ENCODE measurements at places on chromosomes 3 and 15. TPM values are rescaled to one million over a fixed set of nuclear protein-coding genes. Genes with fewer than 3 reads are reported as not detected.

GRCh38 chr15:25179673-25180511 lies 225.1 kb downstream of the SNRPN start:
- no peaks in the 10 kb centered on the region for H3K4me1 ChIP-seq
- peak; percentile 26 for DNase-seq
- H3K36me3 ChIP-seq: no peaks in the 10 kb centered on the region
- H3K4me3 ChIP-seq: no peak overlapping the region
- no peak overlapping the region for H3K27ac ChIP-seq

GRCh38 chr3:63532521-63532920 lies 120.0 kb upstream of the SNTN start:
- H3K27me3 ChIP-seq: no peaks in the 10 kb centered on the region
- no peak overlapping the region for H3K4me3 ChIP-seq
- H3K36me3 ChIP-seq: no peaks in the 10 kb centered on the region

DNA sequence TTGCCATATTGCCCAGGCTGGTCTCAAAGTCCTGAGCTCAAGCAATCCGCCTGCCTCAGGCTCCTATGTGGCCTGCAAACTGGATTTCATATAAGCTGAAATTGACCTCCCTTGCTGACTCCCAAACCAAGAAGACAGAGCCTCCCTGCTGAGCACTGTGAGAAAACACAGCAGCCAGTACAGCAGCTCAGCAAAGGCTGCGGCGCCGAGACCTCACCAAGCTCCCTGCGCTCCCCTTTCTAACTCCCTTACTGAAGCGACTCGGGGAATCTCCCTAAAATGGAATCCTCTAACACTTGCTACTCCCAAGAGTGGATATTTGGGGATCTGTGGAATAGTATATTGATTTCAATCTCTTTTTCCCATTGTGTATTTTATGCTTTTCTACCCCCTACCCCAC lies 34.6 kb downstream of the MUC20 start:
- H3K27ac ChIP-seq: no peak overlapping the region
- H3K36me3 ChIP-seq: no peaks in the 10 kb centered on the region
- H3K4me3 ChIP-seq: no peak overlapping the region
- no peaks in the 10 kb centered on the region for H3K4me1 ChIP-seq
- H3K27me3 ChIP-seq: peaks cover 3% of the 10 kb centered on the region
- no peak for DNase-seq

- H3K4me1 ChIP-seq: peaks cover 6% of the 10 kb centered on the region
- no peaks in the 10 kb centered on the region for H3K27me3 ChIP-seq
- peak; percentile 67 for DNase-seq
- H3K4me3 ChIP-seq: peak overlapping the region; percentile 34
- H3K36me3 ChIP-seq: no peaks in the 10 kb centered on the region
- H3K27ac ChIP-seq: no peak overlapping the region
Measured at GRCh38 chr3:183116025-183116614, 16.8 kb upstream of the MCCC1 start.

DNA sequence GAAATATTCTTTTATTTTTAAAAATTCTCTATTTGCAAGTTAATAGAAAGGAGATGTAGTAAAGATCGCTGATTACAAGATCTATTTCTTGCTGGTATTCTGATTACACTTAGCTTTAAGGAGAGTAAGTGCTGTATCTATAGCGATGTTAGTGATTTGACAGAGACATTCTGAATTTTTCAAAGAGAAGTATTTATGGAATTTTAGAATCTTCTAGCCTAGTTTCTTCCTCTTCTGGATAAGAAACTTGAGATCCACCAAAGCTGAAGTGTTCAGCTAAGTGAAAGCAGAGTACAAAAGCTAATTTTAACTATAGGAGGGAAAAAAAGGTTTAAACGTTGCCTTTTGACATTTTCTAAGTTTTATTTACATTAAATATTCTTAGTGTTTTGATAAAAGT lies 72.1 kb upstream of the RARB start:
- no peak overlapping the region for H3K27ac ChIP-seq
- no peaks in the 10 kb centered on the region for H3K4me1 ChIP-seq
- no peaks in the 10 kb centered on the region for H3K27me3 ChIP-seq
- DNase-seq: no peak
- no peaks in the 10 kb centered on the region for H3K36me3 ChIP-seq

DNA sequence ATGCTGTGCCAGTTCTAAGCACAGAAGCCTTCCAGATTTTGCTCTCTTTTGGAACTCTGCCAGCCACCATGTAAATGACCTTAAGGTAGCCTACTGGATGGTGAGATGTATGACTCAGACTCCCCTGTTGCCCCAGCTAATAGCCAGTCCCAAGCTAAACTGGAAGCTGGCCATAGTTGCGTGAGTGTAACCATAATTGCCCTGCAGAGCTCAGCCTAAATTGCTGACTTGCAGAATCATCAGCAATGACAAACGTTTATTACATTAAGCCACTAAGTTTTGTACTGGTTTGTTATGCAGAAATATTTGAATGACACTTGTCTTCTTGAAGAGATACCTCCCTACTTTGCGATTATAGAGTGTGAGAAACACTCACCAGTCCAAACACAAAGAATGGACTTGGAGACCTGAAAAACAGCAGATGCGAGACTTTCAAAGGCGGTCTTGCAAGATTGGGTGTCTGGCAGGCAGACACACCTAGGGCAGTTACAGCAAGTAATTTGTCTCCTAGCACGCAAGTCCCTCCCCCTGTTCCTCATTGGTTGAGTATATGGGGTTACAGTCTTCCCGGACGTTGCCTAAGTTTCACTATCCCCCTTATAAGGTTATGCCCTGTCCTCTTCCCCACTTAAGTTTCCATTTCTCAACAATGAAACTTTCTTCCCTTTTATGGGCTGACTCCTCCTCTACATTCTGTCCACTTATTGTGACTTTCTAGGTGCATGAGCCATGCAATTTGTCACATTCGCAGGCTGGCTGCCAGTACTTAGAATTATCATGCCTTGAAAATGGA lies 83.6 kb upstream of the XCR1 start:
- H3K4me1 ChIP-seq: peaks cover 35% of the 10 kb centered on the region
- no peak for DNase-seq
- no peak overlapping the region for H3K27ac ChIP-seq
- H3K36me3 ChIP-seq: no peaks in the 10 kb centered on the region
- H3K4me3 ChIP-seq: no peak overlapping the region
- no peaks in the 10 kb centered on the region for H3K27me3 ChIP-seq

The RTP4 gene
- polyA plus RNA-seq: 12.9 TPM

The CPA3 gene
- polyA plus RNA-seq: not detected

The ARL6 gene
- polyA plus RNA-seq: 3.5 TPM

The UPK1B gene
- not detected for polyA plus RNA-seq

All from CD8-positive, alpha-beta memory T cell (primary cell).